Hematopoietic multipotent progenitor cell treated with erythropoietin and hydrocortisone succinate and interleukin-3 and kit ligand, for 8 days (in vitro differentiated cells): ENCODE measurements at places on chromosomes 12 and 14.

GRCh38 chr12:124233846-124234640 lies 60.9 kb upstream of the RFLNA start:
- no peak for DNase-seq

- no peak for DNase-seq
These were observed 2.4 kb downstream of the NR4A1 start for GRCh38 chr12:52053536-52054209.

DNA sequence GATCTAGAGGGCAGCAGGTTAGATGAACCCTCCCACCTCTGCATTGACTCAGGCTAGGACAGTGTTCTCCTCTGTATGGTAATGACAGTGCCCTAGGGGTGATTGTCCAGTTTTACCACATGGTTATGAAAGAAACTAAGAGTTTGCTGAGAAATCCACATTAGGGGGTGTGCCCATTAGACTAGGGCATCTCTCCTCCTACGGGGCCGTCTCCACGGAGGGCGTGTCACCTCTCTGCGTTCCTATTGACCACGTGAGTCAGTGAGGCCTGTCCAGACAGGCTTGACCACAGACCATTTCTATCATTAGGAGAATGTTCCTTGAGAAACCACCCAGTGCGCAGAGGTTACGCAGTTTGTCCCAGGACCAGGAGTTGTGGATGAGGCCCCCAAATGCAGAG lies 8.3 kb downstream of the MVK start:
- DNase-seq = no peak

- no peak for DNase-seq
These were observed 73.2 kb downstream of the DCAF5 start for GRCh38 chr14:69079747-69080146.

- DNase-seq = no peak
These were observed 16.5 kb downstream of the RBM19 start for GRCh38 chr12:113949321-113950305.

DNA sequence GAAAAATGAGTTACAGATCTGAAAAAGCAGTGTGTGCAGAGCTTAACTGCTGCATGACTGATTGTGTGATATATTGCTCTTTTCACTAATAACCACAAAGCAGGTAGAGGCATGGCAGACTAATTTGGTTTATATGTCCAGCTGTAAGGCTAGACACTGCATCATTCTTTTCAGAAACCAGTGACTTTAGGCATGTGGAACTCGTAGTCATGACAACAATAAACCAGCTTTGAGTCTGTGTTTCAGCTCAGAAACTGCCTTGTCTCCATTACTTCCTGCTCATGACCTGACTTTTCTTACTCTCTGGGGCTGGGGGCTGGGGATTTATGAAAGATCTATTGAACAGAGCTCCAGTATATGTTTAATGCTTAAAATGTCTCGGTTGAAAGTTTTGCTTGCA lies 146.8 kb upstream of the LRIG3 start:
- no peak for DNase-seq

DNA sequence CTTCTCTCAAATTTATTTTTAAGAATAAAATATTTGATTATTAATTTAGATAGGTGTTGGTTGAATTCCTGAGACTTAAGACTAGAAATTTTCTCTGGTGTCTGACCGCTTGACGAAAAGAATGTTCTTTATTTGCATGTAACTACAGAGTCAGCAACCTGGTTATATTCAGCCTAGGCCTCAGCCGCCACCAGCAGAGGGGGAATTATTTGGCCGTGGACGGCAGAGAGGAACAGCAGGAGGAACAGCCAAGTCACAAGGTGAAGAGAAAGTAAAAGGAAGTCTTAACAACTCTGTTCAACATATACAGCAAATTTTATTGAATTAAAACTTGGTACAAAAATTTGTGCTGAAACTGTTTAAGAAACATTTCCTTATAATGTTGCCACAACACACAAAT lies 5.2 kb downstream of the PIWIL1 start:
- DNase-seq = no peak

DNA sequence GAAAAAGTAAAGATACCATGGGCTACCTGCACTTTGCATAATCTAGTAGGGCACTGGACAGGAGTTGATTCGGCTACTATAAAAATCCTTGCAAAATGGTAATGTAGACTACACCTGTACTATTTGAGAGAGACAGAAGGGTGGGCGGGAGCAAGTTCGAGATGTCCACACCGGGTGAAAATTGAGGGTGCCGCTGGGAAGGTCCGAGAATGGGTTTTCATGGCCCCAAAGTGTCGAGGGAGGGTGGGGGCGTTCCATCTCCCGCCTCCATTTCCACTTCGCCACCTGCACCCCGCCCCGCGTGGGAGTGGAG lies 648 bp downstream of the SNX6 start:
- no peak for DNase-seq

DNA sequence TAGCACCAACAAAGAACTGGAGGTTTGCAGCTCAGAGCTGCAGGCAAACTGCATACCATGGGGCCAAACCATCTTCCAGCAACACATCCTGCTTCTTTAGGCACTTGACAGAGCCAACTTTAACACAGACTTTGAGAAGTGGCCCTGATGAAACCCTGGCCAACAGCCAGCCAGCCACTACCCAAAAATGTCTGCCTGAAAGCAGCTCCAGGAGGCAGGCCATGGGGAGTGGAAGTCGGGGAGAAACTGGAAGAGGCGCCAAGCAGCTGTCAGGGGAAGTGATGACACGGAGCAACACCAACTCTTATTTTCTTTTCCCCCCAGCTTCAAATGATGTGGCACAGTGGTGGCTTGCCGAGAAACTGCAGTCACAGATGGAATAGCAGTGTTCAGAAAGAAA lies 110.9 kb upstream of the PLXNC1 start:
- no peak for DNase-seq

DNA sequence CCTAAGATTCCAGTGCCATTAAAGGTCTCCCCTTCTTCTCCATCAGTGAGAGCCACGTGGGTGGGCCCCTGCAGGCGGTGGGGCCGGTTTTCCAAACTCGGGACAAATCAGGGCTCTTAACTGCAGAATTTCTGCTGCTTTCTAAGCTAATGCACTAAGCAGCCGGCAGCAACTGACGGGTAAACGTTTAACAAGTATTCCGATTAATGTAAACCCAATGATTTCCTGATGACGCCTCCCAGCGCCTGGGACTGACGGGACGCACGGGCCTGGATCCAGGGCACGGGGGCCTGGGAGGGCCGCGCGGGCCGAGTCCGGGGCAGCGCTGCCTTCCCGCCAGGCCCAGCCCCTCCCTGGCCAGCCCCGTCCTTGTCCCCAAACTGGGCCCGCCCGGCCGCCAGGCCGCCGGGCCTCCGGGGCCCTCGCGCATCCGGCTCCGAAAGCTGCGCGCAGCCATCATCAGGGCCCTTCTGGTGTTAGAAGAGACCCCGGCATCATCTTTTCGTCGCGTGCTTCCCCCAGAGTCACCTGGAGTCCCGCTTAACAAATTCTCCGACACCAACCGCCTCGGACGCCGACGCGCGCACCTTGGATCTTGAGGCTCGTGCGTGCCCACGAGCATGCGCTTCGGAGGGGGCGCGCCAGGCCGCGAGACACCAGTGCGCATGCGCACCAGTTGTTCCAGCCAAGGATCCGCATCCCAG lies at the start of gene MLH3:
Gene MLH3, minus strand, starts transcription at position 616 of the 704 bp plus-strand sequence. CDS start 1,812 bp downstream, outside the sequence.
- peak; percentile 86 for DNase-seq

DNA sequence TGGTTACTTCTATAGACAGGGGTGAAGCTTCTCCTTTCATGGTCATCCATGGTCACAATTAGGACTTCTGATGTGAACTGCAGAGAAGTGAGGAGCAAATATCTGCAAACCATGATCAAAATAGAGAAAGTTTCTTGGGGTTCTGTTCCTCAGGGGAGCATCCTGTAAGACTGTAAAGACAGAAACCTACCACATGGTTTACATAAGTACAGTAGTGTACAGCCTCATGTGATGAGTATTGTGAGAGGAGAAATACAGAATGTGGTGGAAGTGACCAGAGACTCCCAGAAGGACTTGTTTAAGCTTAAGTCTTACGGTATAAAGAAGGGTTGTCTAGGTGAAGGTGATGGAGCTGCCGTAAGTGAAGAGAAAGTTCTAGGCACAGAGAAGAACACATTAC lies 484.7 kb downstream of the LRIG3 start:
- DNase-seq = no peak

DNA sequence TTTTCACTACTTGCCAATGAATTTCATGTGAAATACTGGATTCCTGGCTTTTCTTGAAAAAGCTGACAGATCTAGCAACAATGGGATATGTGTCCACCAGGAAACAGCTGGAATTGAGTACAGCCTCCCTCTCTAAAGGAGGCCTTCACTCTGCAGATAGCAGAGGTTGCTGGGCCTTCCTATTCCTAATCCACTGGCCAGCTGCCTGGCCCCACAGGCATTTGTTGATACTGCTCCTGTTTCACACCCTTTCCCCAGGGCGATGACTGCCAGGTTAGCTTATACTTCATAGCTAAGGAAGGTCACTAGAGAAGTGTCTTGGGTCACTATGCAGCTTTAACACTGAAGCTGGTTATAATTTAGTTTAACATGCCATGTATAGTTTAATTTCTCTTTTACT lies 87.5 kb upstream of the PDZRN4 start:
- DNase-seq = no peak

- DNase-seq = no peak
These were observed 177.2 kb downstream of the KIF26A start for GRCh38 chr14:104315625-104316024.

DNA sequence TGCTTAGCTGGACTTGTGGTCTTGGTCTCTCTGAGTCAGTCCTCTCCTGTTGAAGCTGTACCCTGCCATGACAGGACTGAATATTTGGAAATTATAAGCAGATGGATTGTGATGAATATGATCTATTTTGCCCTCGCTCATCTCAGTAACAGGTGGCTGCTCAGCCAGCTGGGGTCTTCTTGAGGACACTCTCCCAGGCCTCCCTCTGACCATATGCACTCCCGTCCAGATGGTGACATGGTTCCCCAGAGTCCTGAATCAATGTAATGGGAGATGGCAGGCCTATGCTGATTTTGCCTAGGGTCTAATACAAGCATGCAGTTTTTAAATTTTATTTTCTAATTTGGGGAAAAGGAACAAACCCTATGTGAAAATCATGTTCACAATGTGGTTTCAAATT lies 63.1 kb upstream of the TRHDE start:
- no peak for DNase-seq

- no peak for DNase-seq
These were observed 32.8 kb downstream of the ABCD2 start for GRCh38 chr12:39586816-39587215.

DNA sequence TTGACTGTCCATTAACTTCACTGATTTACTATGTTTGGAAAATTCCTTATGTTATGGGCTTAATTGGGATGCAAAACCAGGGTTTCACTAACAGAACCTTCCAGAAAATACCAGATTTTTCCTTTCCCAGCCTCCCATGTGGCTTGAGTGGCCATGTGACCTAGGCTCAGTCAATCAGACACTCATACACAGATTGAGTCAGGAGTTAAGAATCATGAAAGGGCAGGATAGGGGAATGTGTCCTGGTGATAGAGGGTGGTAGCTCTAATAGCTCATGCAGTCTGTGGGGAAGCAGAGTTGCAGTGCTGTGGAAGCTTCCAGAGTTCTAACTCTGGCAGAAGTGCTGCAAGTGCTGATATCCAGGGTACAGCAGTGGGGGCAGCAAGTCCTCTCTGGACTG lies 134.1 kb upstream of the IFNG-AS1 start:
- no peak for DNase-seq
